Activated CD4-positive, alpha-beta T cell treated with anti-CD3 and anti-CD28 coated beads, Interleukin-10, Interleukin-2, amounts not matched to agents 100 ng/mL and 50 ng/mL, durations not matched to agents 16 hours and 8 hours (primary cell): ENCODE measurements at places on chromosomes 12 and 14.

GRCh38 chr14:33922125-33922524, 28.7 kb downstream of the EGLN3 start:
- no peak for DNase-seq

DNA sequence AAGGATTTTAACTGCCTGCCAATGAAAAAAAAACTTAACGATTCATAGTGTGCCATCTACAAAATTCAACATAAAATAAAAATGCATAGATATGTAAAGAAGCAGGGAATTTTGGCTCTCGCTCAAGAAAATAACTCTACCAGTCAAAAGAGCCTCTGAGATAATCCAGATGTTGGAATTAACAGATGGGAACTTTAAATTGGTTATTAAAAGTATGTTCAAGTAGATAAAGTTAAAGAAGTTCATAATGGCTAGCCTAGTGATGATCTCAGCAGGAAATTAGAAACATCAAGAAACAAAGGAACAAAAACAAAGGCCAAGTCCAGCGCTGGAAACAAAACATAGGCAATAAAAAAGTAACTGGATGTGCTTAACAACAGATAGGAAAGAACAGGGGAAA, 23.1 kb downstream of the PIK3C2G start:
- no peak for DNase-seq

- DNase-seq = no peak
Measured at GRCh38 chr14:92960706-92961566, 38.0 kb downstream of the CHGA start.

DNA sequence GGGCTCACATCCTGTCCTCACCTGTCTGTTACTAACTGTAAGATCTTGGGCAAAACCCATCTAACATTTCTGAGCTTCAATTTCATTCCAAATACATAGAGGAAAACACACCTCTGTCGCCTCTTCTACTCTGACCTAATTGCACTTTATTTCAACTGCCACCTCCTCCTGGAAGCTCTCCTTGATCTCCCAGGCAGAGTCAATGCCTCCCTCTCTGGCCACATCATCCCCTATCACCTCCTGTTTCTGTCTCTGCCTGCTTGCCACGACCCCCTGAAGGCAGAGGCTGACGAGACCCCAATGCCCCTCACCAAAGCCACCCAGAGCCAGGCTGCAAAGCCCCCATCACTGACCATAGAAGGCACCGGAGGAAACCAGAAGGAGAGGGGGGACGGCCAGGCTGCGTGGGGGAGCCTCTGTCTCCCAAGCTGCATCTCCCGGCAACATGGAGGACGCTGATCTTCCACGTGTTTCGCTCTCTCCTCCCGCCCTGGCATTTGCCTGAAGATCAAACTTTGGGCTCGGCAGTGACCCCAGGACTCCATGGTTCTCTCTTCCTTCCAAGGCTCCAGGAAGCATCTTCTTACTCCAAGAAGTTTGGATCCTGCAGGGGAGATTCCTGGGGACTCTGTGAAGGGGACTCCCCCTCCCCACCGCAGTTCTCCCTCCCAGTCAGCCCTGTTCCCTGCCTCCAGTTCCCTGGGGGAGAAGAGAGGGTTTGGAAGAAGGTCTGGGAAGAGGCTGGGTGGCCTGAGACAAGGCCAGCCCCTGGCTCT, 50.1 kb upstream of the BCL11B start:
- DNase-seq = no peak

GRCh38 chr12:104177663-104178501, 37.7 kb upstream of the TXNRD1 start:
- peak; percentile 57 for DNase-seq

DNA sequence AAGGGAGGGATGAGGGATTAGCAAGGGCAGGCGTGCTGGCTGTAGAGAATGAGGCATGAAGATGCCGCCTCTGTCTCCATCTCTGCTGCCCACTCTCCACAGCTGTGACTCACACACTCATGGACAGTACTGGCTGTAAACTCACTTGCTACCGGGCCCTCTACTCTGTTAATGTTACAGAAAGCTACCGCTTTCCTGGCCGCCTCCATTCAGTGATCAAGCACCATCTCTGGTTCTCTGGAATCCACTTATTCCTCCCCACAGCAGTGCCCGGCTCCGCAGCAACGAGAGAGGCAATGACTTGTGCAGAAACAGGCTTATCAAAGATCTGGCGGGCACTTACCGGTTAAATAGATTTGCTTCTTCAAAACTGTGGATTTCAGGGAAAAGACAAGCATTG, 34.8 kb downstream of the AMN start:
- DNase-seq = no peak

DNA sequence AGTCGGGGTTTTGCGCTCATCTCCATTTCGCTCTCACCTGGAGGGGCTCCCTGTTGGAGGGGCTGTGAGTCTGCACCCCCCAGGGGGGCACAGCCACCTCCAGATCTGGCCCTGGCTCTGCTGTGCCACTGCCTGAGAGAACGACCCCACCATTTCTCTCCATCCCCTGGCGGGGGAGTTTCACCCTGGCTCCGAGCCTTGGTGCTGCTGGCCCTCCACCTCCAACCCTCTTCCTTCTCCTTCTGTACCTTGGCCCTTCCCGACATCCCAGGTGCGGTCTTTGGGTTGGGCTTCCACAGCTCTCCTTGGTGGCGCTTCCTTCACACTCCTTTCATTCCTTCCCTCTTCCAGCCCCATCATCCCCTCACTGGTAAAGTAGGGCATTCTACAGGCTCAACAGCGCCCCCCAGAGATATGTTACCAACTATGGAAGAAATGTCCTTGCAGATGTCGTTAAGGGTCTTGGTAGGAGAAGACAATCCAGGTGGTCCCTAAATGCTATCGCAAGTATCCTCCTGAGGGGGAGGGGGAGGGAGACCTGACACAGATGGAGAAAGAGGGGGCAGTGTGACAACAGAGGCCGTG, 16.3 kb downstream of the SERPINA1 start:
- DNase-seq = no peak

DNA sequence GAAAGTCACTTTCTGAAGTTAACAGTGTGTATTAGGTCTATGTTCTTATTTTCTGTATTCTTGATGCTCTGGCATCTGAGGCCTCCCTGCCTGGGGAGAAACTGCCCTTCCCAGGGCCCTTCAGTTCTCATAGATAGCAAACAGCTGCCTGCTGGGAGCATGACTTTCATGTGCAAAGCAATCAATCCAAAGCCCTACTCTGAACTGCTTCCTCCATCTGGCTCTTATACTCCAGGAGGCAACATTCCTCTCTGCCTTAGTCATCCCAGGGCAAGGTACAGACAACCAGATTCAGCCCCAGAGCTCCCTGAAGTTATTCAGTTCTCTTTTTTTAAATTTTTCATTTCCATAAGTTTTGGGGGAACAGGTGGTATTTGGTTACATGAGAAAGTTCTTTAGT, 41.7 kb upstream of the RIN3 start:
- DNase-seq = no peak

- DNase-seq = no peak
Measured at GRCh38 chr12:123115409-123116121, 35.3 kb downstream of the PITPNM2 start.

DNA sequence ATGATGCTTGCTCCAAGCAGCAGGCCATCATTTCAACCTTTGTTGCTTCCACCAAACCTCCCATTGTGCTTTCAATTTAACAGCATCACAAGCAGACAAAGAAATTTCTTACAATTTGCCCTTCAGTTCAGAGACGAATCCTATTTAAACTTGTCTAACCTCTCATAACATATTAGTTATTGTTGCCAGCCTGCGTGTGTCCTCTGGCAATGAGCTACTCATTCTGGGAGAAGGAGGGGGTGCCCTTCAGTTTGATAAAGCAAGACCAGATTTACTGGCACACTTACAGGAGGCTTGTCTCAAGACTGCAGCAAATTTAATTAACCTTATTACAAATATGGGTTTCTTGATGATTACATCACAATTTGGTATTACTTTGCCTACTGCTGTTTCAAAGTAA, 203.6 kb upstream of the SOX5 start:
- no peak for DNase-seq

DNA sequence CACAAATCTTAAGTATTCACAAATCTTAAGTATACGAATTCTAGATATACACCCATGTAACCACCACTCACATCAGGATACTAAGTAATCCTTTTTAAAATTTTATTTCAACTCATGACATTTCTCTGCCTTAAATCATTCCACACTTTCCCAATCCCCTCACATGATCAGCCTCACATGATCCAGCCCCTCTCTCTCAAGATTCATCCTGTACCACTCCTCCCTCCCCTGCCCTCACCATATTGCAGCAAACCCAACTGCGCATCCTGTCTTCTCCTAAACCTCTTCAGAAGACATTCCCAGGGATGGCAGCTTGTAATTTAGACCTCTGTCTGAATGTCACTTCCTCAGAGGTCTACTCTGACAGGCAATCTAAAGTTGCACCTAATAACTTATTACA, 1.7 kb upstream of the EIF4B start:
- no peak for DNase-seq

- DNase-seq = peak; percentile 33
Measured at GRCh38 chr14:74792249-74793039, 29.3 kb downstream of the YLPM1 start.

DNA sequence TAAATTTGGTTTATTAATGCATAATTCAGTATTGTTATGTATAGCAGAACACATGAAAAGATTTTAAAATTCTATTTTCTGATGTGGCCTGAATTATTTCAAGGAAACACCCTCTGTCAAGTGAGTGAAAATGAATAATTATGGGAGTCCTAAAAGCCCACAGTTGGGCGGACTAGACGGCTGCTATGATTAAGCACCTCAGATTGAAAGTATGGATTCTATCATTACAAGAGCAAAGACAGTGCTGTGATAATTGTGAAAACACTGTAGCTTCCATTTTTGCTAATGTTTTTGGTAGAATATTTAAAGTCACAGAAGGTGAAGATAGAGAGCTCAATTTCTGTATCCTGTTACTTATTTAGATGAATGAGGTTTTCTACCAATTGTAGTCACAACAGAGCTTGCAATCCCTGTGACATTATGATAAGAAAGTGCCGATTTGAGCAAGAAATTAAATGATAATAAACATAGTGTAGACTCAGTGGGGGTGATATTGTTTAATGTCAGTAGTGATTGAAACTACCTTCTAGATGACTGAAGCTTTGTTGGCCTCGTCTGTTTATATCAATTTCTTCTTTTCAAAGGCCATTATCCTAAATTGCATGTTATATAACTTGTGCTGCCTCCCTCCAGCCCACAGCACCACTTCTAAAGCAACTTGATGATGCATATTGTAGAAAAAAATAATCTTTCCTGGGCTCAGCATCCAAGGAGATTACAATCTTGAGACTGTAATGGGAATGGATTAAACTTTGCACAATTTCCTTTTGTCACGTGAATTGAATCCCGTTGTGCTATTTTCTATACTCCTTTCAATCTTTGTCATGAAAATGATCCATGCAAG, 359.8 kb downstream of the BTG1 start:
- DNase-seq = peak; percentile 64

DNA sequence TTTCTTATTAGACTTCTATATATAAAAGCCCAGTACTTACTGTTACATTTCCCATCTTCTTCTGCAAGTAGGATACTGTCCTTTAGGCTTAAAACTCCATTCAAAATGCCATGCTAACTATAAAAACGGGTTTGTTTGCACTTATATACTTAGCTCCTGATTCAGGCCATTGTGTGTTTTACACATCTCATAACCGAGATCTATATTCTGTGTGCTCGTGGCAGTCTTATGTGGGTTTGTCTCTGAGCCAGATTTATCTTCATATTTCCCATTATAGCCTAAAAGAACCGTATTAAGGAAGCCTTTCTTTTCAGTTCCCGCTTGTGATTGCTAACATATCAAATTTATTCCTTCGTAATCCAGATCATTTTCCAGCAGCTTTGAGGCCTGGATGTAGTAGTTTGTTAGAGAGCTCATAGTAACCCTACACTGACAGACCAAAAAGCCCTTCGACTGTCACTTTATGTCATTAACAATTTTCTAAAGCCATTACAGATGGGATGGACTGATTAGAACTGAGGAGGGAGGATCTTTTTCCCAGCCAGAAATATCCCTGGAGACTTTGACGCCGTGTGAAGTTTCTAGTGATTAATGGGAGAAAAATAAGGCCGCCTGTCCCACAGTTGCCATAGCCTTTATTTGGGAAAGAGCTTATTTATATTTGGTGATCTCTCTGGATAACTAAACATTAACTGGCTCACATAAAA, 508.5 kb downstream of the FOXG1 start:
- DNase-seq = no peak

- DNase-seq = no peak
Measured at GRCh38 chr12:121057794-121058193, 18.7 kb upstream of the OASL start.

DNA sequence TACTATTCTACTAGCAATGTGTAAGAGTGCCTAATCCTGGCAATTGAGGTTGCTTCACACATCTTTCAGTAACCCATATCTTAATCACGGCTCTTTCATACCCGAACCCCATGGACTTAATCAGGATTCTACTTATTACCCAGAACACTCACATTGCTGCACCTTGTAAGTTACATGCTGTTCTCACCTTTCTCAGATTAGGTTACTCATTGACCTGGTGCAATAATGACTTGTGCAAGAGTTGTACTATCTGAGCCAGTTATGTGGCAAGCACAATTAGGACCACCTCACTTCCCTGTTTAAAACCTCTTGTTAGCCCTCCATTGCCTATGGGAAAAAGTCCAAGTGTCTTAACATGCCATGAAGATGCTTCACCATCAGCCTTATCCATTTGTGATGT, 306.7 kb upstream of the E2F7 start:
- no peak for DNase-seq

GRCh38 chr12:105761075-105761474, 377.7 kb downstream of the NUAK1 start:
- no peak for DNase-seq

- DNase-seq = no peak
Measured at GRCh38 chr14:31219169-31219568, 11.6 kb upstream of the HECTD1 start.

DNA sequence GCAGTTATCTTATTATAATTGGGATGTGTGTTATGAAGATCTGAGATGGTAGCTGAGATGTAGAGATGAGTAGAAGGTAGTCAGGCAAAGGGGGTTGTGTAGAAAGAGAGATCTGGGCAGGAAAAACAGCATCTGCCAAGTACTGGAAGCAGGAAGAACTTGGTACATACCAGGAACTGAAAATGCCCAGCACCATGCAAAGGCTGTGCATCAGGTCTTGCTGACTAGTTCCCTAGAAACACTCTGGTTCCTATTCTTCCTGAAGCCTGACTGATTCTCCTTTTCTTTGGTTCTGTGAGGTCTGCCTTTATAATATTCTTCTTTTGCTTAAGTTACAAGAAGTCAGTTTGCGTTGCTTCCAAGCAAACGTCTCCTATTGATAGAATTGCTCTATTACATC, 6.7 kb upstream of the NFATC4 start:
- no peak for DNase-seq

- no peak for DNase-seq
Measured at GRCh38 chr12:40226705-40227104, 1.9 kb downstream of the LRRK2 start.

- DNase-seq = no peak
Measured at GRCh38 chr14:24880689-24881088, 169.3 kb downstream of the STXBP6 start.

GRCh38 chr12:9227950-9228349, 19.8 kb upstream of the PZP start:
- no peak for DNase-seq
